ENCODE measurements at places on chromosomes 3 and 15.

- no peak for DNase-seq
Observed at GRCh38 chr15:56523521-56523920, 58.6 kb upstream of the MNS1 start.

GRCh38 chr15:25954398-25954797 is 91.3 kb upstream of the ATP10A start:
- DNase-seq, result no peak

GRCh38 chr3:130310109-130310508 is 35.4 kb upstream of the COL6A5 start:
- DNase-seq, result no peak

- DNase-seq, result no peak
Observed at GRCh38 chr3:50267280-50267913, 1.6 kb upstream of the SEMA3B start.

Measured in activated CD4-positive, CD25-positive, alpha-beta regulatory T cell (primary cell).